ENCODE measurements at places on chromosomes 3 and 15.

DNA sequence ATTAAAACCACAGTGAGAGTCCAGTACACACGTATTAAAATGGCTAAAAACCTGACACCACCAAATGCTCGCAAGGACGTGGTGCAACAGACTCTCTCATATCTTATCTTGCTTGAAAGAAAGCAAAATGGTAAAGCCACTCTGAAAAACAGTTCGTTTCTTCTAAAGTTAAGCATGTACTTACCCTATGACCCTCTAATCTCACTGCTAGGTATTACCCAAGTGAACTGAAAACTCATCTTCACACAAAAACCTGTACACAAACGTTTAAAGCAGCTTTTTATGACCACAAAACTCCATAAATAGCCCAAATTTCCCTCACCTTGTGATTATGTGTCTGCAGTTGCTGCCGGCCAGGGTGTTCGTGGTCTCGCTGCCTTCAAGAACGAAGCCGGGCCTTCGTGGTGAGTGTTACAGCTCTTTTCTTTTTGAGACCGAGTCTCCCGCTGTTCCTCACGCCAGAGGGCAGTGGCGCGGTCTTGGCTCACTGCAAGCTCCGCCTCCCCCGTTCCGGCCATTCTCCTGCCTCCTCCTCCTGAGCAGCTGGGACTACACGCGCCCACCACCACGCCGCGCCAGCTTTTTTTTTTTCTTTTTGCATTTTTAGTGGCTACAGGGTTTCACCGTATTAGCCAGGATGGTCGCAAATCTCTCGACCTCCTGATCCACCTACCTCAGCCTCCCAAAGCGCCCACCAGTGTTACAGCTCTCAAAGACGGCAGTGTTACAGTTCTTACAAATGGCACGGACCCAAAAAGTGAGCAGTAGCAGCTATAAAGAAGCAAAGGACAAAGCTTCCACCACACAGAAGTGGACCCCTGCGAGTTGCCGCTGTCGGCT lies 165.4 kb downstream of the TJP1 start:
- no peak for DNase-seq

DNA sequence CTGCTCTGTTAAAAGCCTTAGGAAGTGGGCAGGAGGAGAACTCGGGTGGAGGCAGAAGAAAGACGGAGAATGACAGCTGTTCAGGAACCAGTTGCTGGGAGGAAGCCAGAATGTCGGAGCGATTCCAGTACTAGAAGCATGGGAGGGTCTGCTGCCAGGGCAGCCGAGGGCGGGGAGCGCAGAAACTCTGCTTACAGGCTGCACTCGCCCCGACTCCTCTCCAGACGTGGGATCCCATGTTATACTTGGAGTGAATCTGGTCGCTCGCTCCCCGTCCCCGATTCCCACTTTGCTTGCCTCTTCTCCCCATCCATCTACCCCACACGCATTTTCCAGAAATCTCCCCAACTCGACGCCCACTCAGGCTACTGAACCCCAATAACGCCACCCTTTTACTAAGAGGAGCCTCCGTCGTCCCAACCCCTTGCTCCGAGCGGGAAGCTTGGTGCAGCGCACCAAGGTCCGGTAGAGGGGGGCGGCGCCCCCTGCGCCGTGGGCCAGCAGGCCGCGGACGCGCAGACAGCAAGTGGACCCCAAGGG lies 665 bp downstream of the GATM start:
- no peak for DNase-seq

GRCh38 chr3:169246158-169246557 lies 417.4 kb downstream of the MECOM start:
- no peak for DNase-seq

DNA sequence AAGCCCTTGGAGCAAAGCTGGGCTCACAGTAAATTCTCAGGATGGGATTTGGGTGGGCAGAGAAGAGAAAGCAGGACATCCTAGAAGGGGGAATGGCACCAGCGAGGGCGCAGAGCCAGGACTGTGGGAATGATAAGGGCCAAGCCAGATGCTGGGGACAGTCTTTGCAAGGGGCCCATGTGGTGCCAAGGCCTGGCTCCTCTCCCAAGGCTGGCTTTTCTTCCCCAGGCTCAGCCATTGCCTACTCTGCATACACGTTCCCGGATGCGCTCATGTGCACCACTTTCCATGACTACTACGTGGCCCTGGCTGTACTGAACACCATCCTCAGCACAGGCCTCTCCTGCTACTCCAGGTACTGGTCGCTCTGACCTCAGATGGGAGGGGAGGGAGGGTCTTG lies 24.7 kb upstream of the KIF23 start:
- DNase-seq, result no peak

GRCh38 chr3:123289391-123290106 lies 87.8 kb downstream of the SEC22A start:
- DNase-seq, result no peak

All from epithelial cell of proximal tubule (primary cell).